ENCODE measurements at places on chromosomes 4 and X. TPM values are rescaled to one million over a fixed set of nuclear protein-coding genes. Genes with fewer than 3 reads are reported as not detected.

Gene F8A1
- 27.9 TPM for total RNA-seq

Gene CTAG1B
- not detected for total RNA-seq

Gene TNIP3
- not detected for total RNA-seq

Gene ADAMTS3
- total RNA-seq, result 0.94 TPM

Gene ARHGEF38
- total RNA-seq, result not detected

Gene ARSJ
- 61.7 TPM for total RNA-seq

Gene RELL1
- 17.4 TPM for total RNA-seq

All from osteocyte (in vitro differentiated cells).